Activated T-helper 1 cell treated with anti-CD3 and anti-CD28 coated beads, Interleukin-12 subunit alpha, Interleukin-12 subunit beta, Interleukin-2, Interleukin-4 antibody, amounts not matched to agents 30 ng/mL and 10 ng/mL and 1 ng/mL, durations not matched to agents 14 hours and 24 hours and 36 hours (primary cell): ENCODE measurements at places on chromosomes 5 and 9.

DNA sequence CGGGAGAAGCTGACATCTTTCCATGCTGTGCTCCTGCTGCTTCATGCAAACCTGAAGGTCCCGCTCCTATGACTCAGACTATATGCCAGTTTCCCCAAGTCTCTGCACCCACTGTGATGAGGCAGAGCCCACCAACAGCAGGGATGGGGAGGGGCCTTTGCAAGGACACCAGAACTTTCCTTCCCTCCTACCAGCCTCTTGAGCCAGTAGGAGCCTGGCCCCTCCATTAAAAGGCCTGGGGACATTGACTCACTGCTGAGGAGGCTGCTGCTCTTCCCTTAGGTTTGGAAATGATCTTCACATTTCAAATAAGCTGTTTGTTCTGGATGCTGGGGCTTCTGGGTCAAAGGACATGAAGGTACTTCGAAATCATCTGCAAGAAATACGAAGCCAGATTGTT lies 26.1 kb upstream of the CTSL start:
- no peaks in the 10 kb centered on the region for H3K36me3 ChIP-seq
- no peak overlapping the region for H3K27ac ChIP-seq
- no peak for DNase-seq
- H3K4me1 ChIP-seq = no peaks in the 10 kb centered on the region
- H3K4me3 ChIP-seq = no peak overlapping the region

DNA sequence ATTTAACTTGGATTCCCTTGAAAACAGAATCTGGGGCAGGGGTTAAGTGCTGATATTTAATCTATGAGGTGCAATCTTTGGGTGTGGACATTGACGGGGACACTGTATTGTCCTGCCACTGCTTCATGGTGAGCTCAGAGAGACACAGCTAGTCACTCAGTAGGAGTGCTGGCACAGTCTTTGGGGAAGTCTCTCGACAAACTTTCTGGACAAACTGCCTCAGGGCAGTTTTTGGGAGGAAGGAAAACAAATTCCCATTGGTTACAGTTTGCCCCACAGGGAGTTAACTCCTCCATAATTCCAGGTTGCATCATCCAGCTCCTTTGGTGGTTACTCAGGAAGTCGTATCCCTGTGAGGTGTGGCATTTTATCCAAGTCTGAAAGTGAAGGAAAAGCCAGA lies 17.9 kb downstream of the HNRNPK start:
- H3K4me1 ChIP-seq = peaks cover 2% of the 10 kb centered on the region
- H3K36me3 ChIP-seq = peaks cover 14% of the 10 kb centered on the region
- DNase-seq = no peak
- no peak overlapping the region for H3K4me3 ChIP-seq
- H3K27me3 ChIP-seq = no peaks in the 10 kb centered on the region
- no peak overlapping the region for H3K27ac ChIP-seq

GRCh38 chr9:104831681-104832080 lies 67.8 kb downstream of the NIPSNAP3B start:
- peaks cover 20% of the 10 kb centered on the region for H3K4me1 ChIP-seq
- no peak overlapping the region for H3K27ac ChIP-seq
- no peak for DNase-seq
- peaks cover 2% of the 10 kb centered on the region for H3K36me3 ChIP-seq
- H3K27me3 ChIP-seq = no peaks in the 10 kb centered on the region
- H3K4me3 ChIP-seq = no peak overlapping the region

DNA sequence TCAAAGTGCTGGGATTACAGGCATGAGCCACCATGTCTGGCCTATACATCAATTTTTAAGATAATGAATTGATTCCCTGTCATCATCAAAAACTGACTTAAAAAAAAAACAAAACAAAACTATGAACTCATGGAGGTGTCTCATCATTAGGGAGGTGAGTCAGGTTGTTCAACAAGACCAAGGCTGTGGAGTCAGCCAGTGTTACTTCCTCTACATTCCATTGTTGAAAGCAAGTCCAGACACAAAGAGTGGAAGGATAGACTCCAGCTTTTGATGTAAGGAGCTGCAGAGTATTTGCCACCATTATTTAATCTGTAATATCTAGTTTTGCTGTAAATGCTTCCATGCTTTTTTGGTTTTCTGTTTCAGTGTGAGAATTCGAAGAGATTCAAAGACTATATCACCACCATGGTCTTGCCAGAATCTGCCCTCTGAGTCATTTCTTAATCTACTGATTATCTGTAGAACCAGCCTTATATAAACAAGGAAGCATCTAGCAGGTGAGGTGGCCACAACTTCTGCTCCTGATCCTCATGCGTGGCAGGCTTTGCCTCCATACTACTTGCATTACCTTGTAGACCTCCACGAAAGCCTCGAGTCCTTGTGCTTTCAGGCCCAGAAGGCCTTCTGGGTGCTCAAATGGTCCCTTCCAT lies 156.1 kb downstream of the FGF1 start:
- H3K4me3 ChIP-seq = no peak overlapping the region
- H3K4me1 ChIP-seq = no peaks in the 10 kb centered on the region
- DNase-seq = no peak
- H3K27ac ChIP-seq = no peak overlapping the region
- no peaks in the 10 kb centered on the region for H3K36me3 ChIP-seq

DNA sequence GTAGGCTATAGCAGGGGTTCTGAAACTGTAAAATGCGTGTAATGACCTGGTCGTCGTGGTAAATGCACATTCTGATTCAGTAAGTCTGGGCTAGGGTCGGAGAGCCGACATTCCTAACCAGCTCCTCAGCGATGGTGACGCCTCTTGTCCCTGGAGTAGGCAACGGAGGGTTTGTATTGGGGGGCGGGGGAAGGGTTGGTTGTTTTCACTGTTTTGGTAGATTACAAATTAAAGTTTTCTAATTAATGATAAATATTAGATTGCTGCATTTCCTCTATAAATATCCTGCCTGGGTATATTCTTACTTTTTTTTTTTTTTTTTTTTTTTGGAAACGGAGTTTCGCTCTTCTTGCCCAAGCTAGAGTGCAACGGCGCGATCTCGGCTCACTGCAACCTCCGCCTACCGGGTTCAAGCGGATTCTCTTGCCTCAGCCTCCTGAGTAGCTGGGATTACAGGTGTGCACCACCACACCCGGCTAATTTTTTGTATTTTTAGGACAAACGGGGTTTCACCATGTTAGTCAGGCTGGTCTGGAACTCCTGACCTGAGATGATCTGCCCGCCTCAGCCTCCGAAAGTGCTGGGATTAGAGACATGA lies 566 bp upstream of the ALDH7A1 start:
- peaks cover 37% of the 10 kb centered on the region for H3K27me3 ChIP-seq
- H3K27ac ChIP-seq = no peak overlapping the region
- H3K4me3 ChIP-seq = peak overlapping the region; percentile 58

GRCh38 chr9:137205126-137206069 lies at the start of the genes NDOR1 and TMEM203:
Gene NDOR1, plus strand, starts transcription at chr9:137205700. Its CDS starts 78 bp downstream, at chr9:137205778.
Gene TMEM203, minus strand, starts transcription at chr9:137205648. Its CDS starts 234 bp downstream, at chr9:137205414.
- DNase-seq = peak; percentile 93
- peaks cover 42% of the 10 kb centered on the region for H3K4me1 ChIP-seq
- peak within 1 kb of the TSS; percentile 95 for H3K4me3 ChIP-seq
- peaks cover 22% of the 10 kb centered on the region for H3K36me3 ChIP-seq

- no peak for DNase-seq
- no peak overlapping the region for H3K4me3 ChIP-seq
- no peak overlapping the region for H3K27ac ChIP-seq
- no peaks in the 10 kb centered on the region for H3K36me3 ChIP-seq
These were observed 136.7 kb upstream of the TAF11L2 start for GRCh38 chr5:17361331-17361730.

DNA sequence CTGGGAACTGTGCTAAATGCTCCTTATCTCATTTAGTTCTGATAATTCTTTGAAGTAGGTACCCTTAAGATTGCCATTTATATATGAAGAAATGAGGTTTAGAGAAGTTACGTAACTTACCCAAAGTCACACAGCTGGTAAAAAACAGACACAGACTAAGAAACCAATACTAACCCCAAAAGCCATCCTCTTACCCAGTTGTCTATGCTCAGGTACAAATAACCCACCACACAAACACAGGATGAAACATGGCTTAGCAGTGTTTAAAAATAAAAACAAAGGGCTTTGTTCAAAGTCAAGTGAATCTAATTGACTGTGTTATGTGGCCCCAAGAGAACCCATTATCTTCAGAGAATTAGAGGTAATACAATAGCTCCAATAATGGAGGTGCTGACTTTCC lies 37.0 kb upstream of the IL7R start:
- H3K4me1 ChIP-seq = peaks cover 60% of the 10 kb centered on the region
- peaks cover 10% of the 10 kb centered on the region for H3K36me3 ChIP-seq

GRCh38 chr9:13480693-13481092 lies 201.2 kb upstream of the MPDZ start:
- no peak overlapping the region for H3K27ac ChIP-seq
- H3K4me3 ChIP-seq = no peak overlapping the region
- no peak for DNase-seq
- H3K27me3 ChIP-seq = no peaks in the 10 kb centered on the region
- no peaks in the 10 kb centered on the region for H3K4me1 ChIP-seq
- H3K36me3 ChIP-seq = no peaks in the 10 kb centered on the region

GRCh38 chr9:136075881-136076678 lies 19.0 kb downstream of the NACC2 start:
- no peak overlapping the region for H3K27ac ChIP-seq
- no peak for DNase-seq
- H3K4me1 ChIP-seq = no peaks in the 10 kb centered on the region
- H3K27me3 ChIP-seq = no peaks in the 10 kb centered on the region

DNA sequence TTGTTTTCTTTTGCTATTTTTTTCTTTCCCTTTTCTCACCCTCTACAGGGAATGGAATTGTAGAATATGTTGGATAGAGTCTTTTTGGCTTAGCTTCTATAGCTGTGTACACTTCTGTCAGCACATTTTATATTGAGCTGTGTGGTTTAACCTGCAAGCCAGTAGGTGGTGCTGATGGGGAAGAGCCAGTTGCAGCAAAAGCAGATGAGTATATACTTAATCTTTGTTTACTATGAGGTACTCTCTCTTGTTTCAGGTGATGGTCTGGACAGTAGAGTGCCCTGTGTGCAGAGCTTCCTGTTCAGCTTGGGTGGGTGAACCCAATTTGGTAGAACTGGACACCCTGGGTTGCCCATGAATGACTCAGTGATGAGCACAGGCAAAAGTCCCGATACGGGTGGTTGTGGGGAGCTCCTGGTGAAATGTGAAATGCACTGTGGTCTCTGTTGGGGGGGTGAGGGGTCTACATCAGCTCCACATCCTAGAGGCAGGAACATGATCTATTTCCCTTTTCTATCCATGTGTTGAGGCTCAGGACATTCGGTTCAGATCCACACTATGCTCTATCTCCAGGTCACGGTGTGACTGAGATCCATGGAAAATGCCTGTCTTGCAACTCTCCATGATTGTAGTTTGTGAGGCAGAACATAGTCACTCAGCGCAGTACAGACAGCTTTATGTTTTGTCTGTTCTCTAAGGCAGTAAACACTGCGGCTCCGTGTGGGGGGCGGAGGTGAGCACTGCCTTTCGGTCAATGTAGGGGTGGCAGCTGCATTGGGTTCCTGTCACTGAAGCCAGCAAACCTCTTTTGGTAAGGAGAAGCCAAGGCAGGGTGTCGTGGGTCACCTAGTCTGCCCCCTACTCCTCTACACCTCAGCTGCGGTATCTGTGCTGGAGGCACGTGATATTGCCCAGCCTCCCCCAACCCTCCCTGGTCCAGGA lies 353.2 kb downstream of the PRR16 start:
- no peaks in the 10 kb centered on the region for H3K36me3 ChIP-seq
- no peaks in the 10 kb centered on the region for H3K27me3 ChIP-seq
- no peak for DNase-seq
- no peaks in the 10 kb centered on the region for H3K4me1 ChIP-seq

- H3K27ac ChIP-seq = no peak overlapping the region
- H3K27me3 ChIP-seq = peaks cover 17% of the 10 kb centered on the region
- peaks cover 2% of the 10 kb centered on the region for H3K36me3 ChIP-seq
- H3K4me1 ChIP-seq = peaks cover 13% of the 10 kb centered on the region
These were observed 217.2 kb upstream of the DAPK1 start for GRCh38 chr9:87280421-87280820.

- peaks cover 15% of the 10 kb centered on the region for H3K36me3 ChIP-seq
- H3K27ac ChIP-seq = no peak overlapping the region
- H3K4me3 ChIP-seq = no peak overlapping the region
- peaks cover 13% of the 10 kb centered on the region for H3K4me1 ChIP-seq
- no peaks in the 10 kb centered on the region for H3K27me3 ChIP-seq
- no peak for DNase-seq
These were observed 1.4 kb downstream of the CDC37L1 start for GRCh38 chr9:4680750-4681149.

- H3K36me3 ChIP-seq = no peaks in the 10 kb centered on the region
- H3K27ac ChIP-seq = no peak overlapping the region
- H3K4me1 ChIP-seq = no peaks in the 10 kb centered on the region
- H3K27me3 ChIP-seq = peaks cover 10% of the 10 kb centered on the region
- H3K4me3 ChIP-seq = no peak overlapping the region
These were observed 39.2 kb downstream of the PRUNE2 start for GRCh38 chr9:76866689-76867088.

DNA sequence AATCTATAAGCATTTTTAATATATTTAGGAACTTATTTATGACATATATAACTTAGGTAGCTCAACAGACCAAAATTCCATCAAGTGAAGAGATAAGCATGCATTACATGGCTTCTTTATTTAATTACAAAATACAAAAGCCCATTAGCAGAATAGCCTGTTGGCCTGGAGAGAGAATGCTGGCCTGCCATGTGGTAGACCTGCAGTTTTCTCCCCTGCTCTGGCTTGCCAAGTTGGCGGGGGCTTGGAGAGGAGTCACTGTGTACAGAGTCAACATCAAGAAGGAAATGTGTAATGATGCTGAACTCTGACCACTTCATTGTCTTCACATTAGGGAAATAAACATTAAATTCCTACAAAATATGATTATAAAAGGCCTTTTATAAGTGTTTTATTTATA lies 69.8 kb upstream of the CNTLN start:
- DNase-seq = no peak
- H3K27ac ChIP-seq = no peak overlapping the region
- H3K4me3 ChIP-seq = no peak overlapping the region
- H3K4me1 ChIP-seq = no peaks in the 10 kb centered on the region

- peaks cover 7% of the 10 kb centered on the region for H3K27me3 ChIP-seq
- H3K27ac ChIP-seq = peak overlapping the region; percentile 91
- H3K4me1 ChIP-seq = peaks cover 52% of the 10 kb centered on the region
- H3K36me3 ChIP-seq = peaks cover 3% of the 10 kb centered on the region
These were observed 43.5 kb upstream of the TCF7 start for GRCh38 chr5:134070725-134071613.

- H3K4me3 ChIP-seq = no peak overlapping the region
- H3K27ac ChIP-seq = no peak overlapping the region
- no peak for DNase-seq
- H3K27me3 ChIP-seq = no peaks in the 10 kb centered on the region
- H3K4me1 ChIP-seq = no peaks in the 10 kb centered on the region
These were observed 168.0 kb upstream of the SPRY4 start for GRCh38 chr5:142492781-142493281.

DNA sequence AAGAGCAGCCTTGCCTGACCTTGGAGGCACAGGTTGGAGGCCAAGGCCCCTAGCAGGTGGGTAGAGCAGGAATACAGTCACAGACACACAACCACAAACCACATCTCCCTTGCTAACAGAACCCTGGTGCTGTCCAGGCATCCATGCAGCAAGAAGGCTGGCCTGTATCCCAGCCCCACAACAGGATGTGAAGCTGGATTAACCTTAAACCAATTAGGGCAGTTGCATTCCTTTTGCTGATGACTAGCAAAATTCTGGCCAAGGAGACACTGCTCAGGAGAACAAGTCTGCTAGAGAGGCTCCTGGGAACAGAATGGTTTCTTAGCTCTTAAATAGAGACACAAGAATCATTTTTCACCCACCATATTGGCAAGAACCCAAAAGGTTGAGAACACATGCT lies 97.8 kb downstream of the C5orf15 start:
- peaks cover 2% of the 10 kb centered on the region for H3K36me3 ChIP-seq
- no peak for DNase-seq

GRCh38 chr9:136232969-136233368 lies 12.6 kb downstream of the QSOX2 start:
- DNase-seq = no peak
- H3K27me3 ChIP-seq = no peaks in the 10 kb centered on the region
- peak overlapping the region; percentile 23 for H3K4me3 ChIP-seq
- H3K36me3 ChIP-seq = peaks cover 26% of the 10 kb centered on the region
- H3K27ac ChIP-seq = peak overlapping the region; percentile 74
